NCI-H2107 (cell line): ENCODE measurements at places on chromosomes 16 and 17.

DNA sequence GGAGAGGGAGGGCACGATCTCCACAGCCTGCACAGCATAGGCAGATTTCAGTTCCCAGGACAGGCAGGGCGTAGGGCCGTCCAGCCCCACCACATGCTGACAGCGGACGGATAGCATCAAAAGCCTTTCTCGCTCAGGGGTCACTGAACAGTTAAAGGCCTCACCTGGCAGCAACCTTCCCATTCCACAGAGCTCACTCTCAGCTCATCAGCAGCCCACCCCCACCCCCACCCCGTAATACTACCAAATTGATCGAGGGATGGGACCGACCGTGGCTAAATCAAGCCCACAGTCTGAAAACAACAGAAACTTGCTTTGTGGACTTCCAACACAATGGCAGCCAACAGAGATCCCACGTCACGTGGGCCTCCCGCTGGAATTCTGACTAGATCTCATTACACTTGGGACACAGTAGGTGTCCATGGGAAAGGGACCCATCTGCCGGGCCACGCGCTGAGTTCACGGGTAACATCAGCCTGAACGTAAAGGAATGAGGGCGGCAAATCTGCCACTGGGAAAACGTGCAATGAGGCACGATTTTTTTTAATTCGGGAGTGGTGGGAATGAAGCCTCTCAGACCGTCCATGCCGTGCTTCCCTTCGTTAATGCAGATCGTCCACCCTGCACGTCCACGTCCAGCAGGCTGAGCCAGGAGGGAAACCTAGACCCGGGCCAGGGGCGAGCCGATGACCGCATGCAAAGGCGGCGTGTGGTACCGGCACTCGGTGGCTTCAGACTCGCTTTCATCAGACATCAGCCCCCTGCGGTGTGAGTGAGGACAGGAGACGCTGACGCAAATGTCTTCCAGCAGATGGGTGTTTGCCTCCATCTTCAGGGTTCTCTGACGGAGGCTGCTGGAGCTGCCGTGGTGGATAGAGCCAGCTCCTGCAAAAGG is 92.1 kb downstream of the TBC1D16 start:
- no peak for DNase-seq

GRCh38 chr17:82385559-82386254 is 14.1 kb downstream of the UTS2R start:
- DNase-seq = no peak

DNA sequence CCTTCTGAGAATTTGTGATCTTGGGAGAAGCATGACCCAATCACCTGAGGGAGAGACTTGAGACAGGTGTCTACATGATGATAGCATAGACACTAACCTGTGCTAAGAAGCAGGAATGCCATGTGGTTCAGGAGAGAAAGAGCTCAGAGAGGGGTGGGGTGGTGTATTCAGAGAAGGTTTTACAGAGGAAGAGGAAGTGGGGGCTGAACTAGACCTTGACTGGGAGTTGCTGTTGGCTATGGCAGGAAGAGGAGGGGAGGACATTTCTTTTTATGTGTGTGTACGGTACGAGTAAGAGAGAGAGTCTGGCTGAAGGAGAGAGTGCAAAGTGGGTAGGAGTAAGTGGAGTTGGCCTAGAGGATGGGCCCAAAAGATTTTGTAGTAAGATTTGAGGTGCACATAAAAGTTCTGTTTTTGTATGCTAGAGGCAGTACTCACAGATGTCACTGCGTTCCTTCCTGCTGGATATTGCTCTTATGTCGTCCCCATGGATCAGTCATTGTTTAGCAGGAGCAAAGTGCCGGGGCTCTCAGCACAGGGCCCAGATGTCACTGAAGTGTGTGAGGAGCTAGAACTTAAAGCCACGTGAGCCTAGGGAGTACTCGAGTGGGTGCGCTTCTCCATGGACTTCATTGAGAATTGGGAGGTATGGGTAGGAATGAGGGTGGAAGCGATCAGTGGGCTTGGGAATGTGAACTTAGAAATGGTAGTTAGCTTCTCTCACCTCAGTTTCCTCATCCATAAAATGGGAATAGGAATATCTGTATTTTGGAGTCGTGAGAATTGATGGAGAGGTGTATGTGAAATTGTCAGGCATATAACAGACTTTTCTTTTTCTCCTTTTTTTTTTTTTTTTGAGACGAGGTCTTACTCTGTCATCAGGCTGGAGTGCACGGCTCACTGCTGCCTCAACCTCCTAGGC is 22.1 kb downstream of the SLC7A6 start:
- DNase-seq = no peak

GRCh38 chr17:67750067-67750466 is 32.3 kb downstream of the NOL11 start:
- no peak for DNase-seq

DNA sequence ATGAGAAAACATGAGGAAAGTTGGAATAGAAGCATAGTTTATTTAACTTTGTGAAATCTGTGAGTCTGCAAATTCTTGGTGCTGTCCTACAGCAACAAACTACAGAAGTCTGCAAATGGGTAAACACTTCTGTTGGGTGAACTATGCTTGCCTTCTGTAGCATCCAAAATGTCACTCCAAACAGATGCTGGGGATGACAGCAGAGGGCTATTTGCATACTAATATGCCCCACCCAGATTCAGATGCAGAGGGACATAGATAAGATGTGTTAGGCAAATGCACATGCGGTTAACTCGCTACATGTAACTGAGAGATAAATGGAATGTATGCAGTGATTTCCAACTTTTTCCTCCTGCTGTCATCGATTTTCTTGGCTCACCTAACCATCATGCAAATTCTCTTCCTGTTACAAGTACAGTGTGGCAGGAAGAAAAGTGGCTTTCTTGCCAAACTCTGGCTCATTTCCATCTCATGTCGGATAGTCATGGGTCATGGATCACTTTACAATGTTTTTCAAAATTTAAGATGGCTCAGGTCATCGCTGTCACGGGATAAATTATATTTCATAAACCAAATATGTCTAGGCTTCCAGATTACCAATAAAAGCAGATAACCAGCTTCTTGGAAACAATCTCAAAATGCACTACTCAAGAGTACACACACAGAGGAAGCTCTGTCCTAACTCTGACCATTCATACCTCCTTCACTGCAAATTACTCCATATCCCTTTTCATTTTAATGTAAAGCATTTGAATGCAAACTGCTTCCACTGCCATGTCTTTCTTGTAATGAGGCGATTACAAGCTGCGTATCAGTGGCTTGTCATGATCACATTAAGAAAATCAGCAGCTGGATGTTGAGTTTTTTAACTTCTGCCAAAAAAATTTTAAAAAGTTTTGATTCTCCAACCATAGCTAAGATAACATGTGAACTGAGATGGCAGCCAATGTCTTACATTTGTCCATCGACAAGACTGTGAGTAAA is 47.7 kb downstream of the ADAMTS18 start:
- DNase-seq = no peak
